ENCODE measurements at places on chromosomes 6 and 20. TPM values are rescaled to one million over a fixed set of nuclear protein-coding genes. Genes with fewer than 3 reads are reported as not detected.

Gene LRRN4
- total RNA-seq, result 0.22 TPM

Gene TBXT
- 0.31 TPM for total RNA-seq

Gene CLVS2
- total RNA-seq, result 0.26 TPM

DNA sequence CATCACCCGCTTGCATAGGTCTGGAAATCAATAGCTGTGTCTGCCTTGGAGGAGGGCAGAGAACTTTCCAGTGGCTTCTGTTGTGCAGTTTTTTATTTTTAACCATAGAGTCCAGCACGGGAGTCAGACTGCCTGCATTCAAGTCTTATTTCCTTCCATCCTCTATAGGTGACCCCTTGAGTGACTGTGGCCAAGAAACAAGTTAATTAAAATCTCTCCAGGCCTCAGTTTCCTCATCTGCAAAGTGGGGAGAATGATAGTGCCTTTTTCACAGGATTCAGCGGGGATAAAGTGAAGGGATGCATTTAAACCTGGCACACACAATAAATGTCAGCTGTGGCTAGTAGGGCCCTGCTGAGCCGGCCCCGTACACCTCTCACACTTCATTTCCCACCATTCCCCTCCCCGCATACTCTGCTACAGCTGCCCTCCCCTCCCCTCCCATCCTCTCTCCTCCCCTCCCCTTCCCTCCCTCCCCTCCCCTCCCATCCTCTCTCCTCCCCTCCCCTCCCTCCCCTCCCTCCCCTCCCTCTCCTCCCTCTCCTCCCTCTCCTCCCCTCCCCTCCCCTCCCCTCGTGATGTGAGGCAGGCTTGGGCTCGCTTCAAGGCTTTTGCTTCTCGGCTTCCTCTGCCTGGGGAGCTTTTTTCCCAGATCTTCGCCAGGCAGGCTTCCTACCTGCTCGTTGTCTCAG, 150.5 kb downstream of the TFAP2C start:
- DNase-seq, result peak; percentile 59
- no peaks in the 10 kb centered on the region for H3K36me3 ChIP-seq
- no peaks in the 10 kb centered on the region for H3K4me1 ChIP-seq
- no peaks in the 10 kb centered on the region for H3K27me3 ChIP-seq
- no peak overlapping the region for H3K27ac ChIP-seq

- H3K4me1 ChIP-seq, result no peaks in the 10 kb centered on the region
- peaks cover 7% of the 10 kb centered on the region for H3K36me3 ChIP-seq
- no peak overlapping the region for H3K27ac ChIP-seq
- no peaks in the 10 kb centered on the region for H3K27me3 ChIP-seq
- no peak overlapping the region for H3K4me3 ChIP-seq
Measured at GRCh38 chr6:170056278-170056711, 234.6 kb downstream of the DLL1 start.

DNA sequence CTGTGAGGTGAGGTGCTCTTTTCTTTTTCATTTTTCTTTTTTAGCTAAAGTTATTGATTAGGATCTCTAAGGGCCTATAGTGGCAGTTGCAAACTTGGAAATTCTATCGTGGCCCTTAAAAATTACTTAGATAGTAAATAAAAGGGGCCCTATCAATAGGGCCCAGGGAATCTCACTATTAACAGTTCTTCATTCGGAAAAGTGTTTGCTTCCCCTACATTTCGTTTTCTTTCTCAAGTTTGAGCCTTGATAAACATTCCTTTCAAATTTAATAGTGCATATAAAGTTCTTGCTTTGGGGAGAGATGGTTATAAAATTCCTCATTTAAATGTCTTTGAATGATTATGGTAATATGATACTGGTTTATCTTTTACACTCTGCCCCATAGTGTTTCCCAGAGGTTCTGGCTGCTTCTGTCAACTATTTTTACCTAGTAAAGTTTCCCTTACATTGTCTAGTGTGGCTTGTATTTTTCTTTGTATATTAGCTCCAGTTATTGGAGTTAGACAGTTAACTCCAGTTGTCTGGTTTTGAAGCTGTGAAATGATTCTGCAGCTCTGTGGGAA, 70.4 kb upstream of the GLP1R start:
- DNase-seq, result no peak
- no peaks in the 10 kb centered on the region for H3K36me3 ChIP-seq
- H3K27ac ChIP-seq, result no peak overlapping the region
- peaks cover 2% of the 10 kb centered on the region for H3K4me1 ChIP-seq
- no peak overlapping the region for H3K4me3 ChIP-seq

- H3K27me3 ChIP-seq, result no peaks in the 10 kb centered on the region
- DNase-seq, result no peak
- no peak overlapping the region for H3K4me3 ChIP-seq
- H3K27ac ChIP-seq, result no peak overlapping the region
- no peaks in the 10 kb centered on the region for H3K4me1 ChIP-seq
- H3K36me3 ChIP-seq, result no peaks in the 10 kb centered on the region
Measured at GRCh38 chr20:48702455-48702913, 125.3 kb downstream of the PREX1 start.

Gene SLC35D3
- total RNA-seq, result 0.57 TPM

DNA sequence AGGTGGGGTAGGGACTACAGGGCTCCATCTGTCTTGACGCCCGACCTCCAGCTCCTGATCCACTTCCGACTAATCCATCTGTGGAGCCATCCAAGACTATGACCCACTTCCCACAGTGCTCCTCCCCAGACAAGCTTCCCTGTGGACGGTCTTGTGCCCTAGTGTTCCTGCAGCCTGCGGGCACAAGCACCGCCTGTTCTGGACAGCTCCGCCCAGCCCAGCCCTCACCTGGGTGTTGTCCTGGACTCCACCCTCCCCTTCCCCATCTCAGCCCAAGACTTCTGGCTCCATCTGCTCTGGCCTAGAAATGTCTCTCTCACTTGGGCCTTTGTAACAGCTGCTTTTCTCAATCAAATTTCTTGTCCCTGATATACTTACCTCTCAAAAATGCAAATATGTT, 102.0 kb downstream of the MAFB start:
- DNase-seq, result no peak
- no peak overlapping the region for H3K4me3 ChIP-seq
- no peak overlapping the region for H3K27ac ChIP-seq

DNA sequence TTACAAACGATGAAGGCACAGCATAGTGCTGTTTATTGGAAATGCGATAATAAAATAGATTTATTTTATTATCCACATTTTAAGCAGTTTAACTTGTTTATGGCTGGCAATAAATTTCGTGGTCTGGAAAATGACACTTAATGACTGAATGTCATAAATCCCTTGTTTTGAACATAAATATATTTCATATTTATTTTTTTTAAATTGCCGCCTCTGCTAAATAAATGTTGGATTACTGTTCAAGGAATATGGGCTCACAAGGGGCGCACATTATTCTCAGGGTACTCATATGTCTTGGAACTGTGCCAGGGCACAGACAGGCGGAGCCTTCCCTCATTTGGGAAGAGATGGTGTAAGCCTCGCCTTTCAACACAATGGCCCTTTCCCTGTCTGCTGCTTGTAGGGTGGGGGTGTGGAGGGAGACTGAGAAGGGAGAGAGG, 134.3 kb downstream of the PXDC1 start:
- peaks cover 4% of the 10 kb centered on the region for H3K4me1 ChIP-seq
- no peak for DNase-seq
- no peak overlapping the region for H3K4me3 ChIP-seq
- H3K27ac ChIP-seq, result no peak overlapping the region

DNA sequence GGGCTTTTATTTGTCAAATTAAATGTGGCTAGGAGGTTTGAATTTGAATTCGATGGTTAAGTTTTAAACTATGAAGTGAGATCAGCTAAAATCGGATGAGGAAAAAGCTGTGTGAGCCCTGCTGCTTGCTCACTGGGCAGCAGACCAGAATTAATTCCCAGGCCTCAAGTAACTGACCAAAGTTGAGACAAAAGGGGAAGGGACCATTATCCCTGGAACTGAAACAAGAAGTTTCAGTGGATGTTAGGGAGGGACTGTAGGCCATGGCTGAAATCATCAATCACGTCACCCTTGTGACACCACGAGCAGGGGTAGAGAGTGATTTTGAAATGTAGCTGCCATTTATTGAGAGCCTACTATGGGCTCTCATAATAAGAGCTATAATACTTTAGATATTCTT, 7.0 kb upstream of the PRSS35 start:
- no peaks in the 10 kb centered on the region for H3K4me1 ChIP-seq
- no peak overlapping the region for H3K27ac ChIP-seq
- no peak overlapping the region for H3K4me3 ChIP-seq

GRCh38 chr20:48690888-48691287, 136.9 kb downstream of the PREX1 start:
- H3K4me1 ChIP-seq, result peaks cover 2% of the 10 kb centered on the region
- no peaks in the 10 kb centered on the region for H3K36me3 ChIP-seq
- no peak overlapping the region for H3K4me3 ChIP-seq
- no peak for DNase-seq
- H3K27ac ChIP-seq, result no peak overlapping the region

Gene PTCRA
- not detected for total RNA-seq

Gene SCGN
- not detected for total RNA-seq

Gene ULBP2
- total RNA-seq, result not detected

DNA sequence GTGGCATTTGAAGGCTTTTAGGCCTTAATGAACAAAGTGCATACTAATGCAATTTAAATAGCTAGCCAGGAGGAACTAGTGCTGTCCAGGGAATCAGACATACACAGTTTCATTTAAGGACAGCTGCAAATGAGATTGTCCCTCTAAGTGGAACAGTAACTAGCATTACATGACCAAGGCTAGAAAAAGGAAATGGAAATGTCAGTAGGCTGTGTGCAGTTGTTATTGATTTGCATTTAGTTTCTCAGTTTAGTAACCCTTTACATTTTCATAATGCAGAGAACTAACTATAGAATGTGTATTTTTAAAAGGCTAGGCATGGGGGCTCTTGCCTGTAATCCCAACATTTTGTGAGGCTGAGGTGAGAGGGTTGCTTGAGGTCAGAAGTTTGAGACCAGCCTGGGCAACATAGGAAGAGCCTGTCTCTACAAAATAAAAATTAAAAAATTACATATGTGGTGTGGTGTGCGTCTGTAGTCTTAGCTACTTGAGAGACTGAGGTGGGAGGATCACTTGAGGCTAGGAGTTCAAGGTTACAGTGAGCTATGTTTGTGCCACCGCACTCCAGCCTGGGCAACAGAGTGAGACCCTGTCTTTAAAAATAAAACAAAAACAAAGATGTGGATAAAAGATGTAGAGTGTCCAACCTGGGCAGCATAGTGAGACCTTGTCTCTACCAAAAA, 468.0 kb downstream of the UTRN start:
- no peak overlapping the region for H3K4me3 ChIP-seq
- peaks cover 3% of the 10 kb centered on the region for H3K36me3 ChIP-seq
- H3K27me3 ChIP-seq, result no peaks in the 10 kb centered on the region

Gene DDAH2
- total RNA-seq, result 73.2 TPM

DNA sequence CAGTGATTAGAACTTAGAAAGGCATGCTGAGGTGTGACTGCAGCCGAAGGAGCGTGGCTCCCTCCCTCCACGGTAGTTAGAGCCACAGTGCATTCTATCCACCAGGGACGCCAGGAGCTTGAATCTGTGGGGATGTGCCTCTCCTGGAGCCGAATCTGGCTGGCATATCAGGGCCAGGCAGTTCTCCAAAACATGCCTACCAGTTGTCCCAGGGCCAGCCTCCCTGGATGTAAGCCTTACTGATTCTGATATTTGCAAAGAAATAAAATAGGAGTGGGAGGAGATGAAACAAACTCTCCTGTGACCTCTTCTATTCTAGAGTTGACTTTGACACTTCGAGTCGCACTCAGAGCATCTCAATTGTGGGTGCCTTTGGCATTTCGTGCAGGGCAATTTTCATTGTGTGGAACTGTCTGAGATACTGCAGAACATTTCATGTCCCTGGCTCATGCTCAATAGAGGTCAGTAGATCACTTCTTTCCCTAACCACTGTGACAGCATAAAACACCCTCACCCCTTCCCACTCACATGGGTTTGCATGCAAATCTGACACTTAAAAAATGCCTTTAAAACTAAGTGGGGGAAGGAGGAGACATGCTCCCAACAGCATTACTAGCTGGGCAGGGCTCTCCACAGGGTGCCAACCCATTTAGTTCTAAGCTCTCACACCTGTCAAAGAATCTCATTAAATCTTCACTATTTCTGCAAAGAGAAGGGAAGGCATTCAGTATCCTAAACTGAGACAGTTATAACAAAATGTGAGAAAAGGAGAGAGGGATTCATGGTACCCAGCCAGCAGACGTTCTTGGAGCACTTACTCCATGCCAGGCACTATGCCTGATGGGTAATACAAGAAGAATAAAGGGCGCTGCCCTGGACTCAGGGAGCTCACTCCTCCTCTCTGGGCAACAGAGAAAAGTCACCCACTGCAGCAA, 378.9 kb downstream of the PREX1 start:
- H3K27me3 ChIP-seq, result no peaks in the 10 kb centered on the region
- no peaks in the 10 kb centered on the region for H3K4me1 ChIP-seq
- H3K36me3 ChIP-seq, result peaks cover 3% of the 10 kb centered on the region
- H3K4me3 ChIP-seq, result no peak overlapping the region

Gene IL17A
- not detected for total RNA-seq

DNA sequence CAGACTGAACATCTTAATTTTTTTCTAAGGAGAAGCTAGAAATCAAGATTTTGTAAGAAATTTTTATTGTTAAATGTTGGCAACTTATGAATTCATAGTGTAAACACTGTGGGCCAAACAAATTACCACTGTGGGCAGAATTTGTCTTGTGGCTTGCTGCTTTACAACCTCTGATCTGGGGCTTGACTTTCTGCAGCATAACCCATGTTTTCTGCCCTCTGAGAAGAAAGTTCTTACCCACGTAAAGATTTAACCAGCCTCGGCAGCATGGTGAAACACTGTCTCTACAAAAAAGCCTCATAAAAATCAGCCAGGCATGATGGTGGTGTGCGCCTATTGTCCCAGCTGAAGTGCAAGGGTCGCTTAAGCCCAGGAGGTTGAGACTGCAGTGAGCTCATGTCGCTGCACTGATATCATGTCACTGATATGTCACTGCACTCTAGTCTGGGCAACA, 12.9 kb downstream of the ITCH start:
- H3K36me3 ChIP-seq, result peaks cover 25% of the 10 kb centered on the region
- no peaks in the 10 kb centered on the region for H3K27me3 ChIP-seq
- no peak overlapping the region for H3K4me3 ChIP-seq
- DNase-seq, result no peak
- H3K27ac ChIP-seq, result no peak overlapping the region

DNA sequence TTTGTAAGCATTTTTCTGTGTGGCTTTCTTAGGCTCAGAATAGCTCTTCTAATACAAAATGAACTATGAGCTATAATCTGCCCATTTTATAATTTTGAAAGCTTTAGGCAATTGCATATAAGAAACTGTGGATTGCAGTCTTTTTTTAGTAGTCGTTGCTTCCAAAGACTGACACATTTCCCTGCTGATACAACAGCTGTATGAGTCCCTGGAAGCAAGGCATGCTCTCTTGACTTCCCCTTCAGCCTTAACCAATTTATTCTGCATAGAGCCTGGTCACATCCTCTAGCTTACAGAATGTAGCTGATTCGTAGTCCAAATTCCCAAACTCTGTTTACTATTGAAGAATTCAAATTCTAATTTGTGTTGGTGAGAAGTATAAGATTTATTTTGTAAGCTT, 155.3 kb upstream of the EYA4 start:
- no peak overlapping the region for H3K4me3 ChIP-seq
- H3K27me3 ChIP-seq, result no peaks in the 10 kb centered on the region
- no peak for DNase-seq
- no peaks in the 10 kb centered on the region for H3K36me3 ChIP-seq
- no peak overlapping the region for H3K27ac ChIP-seq

Gene KCNK17
- total RNA-seq, result 1.2 TPM
